ENCODE measurements at places on chromosomes 7 and 10.

- no peak for DNase-seq
These were observed 423.9 kb downstream of the GLRX3 start for GRCh38 chr10:130560116-130560515.

DNA sequence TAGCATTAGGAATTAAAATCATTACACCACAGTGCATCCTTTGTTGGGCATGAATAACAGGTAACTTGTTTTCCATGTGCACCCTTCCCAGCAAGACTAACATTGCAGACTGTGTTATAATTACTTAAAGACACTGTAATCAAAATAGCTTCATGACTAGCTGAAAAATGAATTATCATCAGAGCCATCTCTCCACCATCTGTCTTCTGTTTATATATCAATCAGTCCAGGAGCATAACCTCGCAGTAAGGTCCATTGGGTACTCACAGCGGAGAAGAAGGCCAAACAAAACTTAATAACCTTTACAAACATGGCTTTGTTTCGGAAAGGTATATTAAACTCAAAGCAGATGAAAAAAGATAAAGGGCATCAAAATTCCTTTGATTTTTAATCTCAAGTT is 90.6 kb downstream of the ODAD2 start:
- no peak for DNase-seq

DNA sequence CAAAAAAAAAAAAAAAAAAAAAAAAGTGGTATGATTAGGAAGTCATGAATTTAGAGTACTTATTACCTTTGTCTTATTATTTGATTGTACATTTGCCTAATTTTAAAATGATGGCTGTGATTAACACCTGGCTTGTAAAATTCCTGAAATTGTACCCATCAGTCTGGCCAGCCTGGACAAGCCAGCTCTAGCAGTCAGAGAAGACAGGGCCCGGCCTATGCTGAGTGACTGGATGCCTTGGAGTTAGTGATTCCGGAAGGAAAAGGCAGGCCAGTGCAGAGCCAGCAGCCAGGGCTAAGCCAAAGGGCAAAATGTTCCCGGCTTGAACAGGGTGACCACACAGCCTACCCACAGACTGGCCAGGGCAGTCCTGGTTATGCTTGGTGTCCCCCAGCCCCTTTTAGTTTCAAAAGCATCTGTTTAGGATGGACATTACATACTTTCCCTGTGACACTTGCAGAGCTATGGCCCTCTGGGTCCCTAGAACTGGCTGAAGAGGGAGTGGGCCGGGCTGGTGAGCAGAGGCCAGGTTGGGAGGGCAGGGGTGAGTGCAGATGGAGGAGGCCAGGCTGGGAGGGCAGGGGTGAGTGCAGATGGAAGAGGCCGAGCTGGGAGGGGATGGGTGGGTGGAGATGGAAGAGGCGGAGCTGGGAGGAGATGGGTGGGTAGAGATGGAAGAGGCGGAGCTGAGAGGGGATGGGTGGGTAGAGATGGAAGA is 61.7 kb downstream of the PROSER2 start:
- DNase-seq, result no peak

GRCh38 chr10:34169131-34169530 is 646.0 kb downstream of the PARD3 start:
- no peak for DNase-seq

Measured in fibroblast of lung (primary cell).